ENCODE measurements at places on chromosomes 13 and 19. TPM values are rescaled to one million over a fixed set of nuclear protein-coding genes. Genes with fewer than 3 reads are reported as not detected.

The NDUFA3 gene
- polyA plus RNA-seq: 1,519 TPM

The MEIOSIN gene
- polyA plus RNA-seq: not detected

The SMIM44 gene
- polyA plus RNA-seq: not detected

The RFXANK gene
- 55.2 TPM for polyA plus RNA-seq

The GPC5 gene
- polyA plus RNA-seq: 0.34 TPM

DNA sequence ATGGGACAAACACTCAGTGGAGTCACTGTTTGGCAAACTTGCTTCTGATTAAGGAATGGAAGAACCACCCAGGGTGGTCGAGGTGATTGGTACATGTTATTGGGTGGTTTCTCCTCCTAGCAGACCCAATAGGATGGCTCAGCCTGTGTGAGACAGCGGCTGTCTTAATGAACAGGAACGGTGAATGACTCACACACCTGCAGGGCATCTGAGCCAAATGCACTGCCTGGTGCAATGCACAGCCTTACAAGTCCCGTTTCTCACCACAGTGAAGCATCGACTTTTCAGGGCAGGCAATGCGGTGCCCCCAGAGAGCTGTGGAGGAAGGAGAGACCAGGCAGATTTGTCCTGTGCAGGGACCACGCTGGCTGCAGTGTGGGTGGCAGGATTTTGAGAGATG lies 238.5 kb downstream of the FGF9 start:
- DNase-seq: no peak
- H3K36me3 ChIP-seq: no peaks in the 10 kb centered on the region
- no peak overlapping the region for H3K27ac ChIP-seq
- H3K27me3 ChIP-seq: no peaks in the 10 kb centered on the region
- no peaks in the 10 kb centered on the region for H3K4me1 ChIP-seq

- DNase-seq: no peak
- no peak overlapping the region for H3K4me3 ChIP-seq
- H3K27ac ChIP-seq: no peak overlapping the region
- peaks cover 14% of the 10 kb centered on the region for H3K4me1 ChIP-seq
- H3K27me3 ChIP-seq: peaks cover 12% of the 10 kb centered on the region
Measured at GRCh38 chr19:45999653-46000121, 4.4 kb downstream of the CCDC61 start.

- no peak overlapping the region for H3K27ac ChIP-seq
- no peak for DNase-seq
- H3K27me3 ChIP-seq: no peaks in the 10 kb centered on the region
- H3K36me3 ChIP-seq: no peaks in the 10 kb centered on the region
- no peaks in the 10 kb centered on the region for H3K4me1 ChIP-seq
- H3K4me3 ChIP-seq: no peak overlapping the region
Measured at GRCh38 chr19:17974551-17974950, 7.6 kb downstream of the KCNN1 start.

DNA sequence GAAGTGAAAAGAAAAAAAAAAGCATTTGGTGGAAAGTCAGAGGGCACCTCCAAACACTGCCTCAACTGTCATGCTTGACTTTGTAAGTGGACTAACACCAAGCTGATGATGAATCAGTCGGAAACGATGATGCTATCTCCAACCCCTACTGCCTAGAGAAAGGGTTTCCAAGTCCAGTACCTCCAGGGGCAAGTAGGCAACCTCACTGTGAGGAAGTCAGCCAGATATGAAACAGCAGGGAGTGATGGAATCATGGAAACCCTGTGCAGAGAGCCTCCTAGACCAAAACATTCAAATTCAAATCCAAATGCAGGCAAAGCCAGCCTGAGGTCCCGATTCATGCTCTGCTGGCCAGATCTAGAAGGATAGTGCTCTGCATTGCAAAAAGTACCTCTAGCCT lies 100.9 kb upstream of the SERP2 start:
- H3K27ac ChIP-seq: peak overlapping the region; percentile 68
- H3K4me3 ChIP-seq: no peak overlapping the region
- no peaks in the 10 kb centered on the region for H3K36me3 ChIP-seq

DNA sequence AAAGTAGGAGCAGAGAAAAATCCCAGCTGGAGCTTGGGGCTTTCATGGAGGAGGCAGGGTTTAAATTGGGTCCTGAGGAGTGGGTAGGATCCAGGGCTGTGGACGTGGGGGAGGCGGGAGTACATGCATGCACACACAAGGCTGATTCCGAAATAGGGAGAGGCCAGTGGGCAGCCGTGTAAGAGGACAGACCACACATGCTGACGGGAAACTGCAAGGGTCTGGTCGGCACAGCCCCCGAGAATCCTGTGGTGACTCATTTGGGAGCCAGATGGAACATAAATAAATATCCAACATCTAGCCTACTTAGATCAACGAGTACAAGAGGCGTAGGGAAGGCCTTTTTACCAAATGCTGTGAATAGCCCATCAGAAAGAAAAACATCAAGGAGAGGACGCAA lies 216.3 kb upstream of the ZNF507 start:
- DNase-seq: no peak
- H3K4me1 ChIP-seq: no peaks in the 10 kb centered on the region
- H3K36me3 ChIP-seq: no peaks in the 10 kb centered on the region
- H3K27me3 ChIP-seq: no peaks in the 10 kb centered on the region
- no peak overlapping the region for H3K4me3 ChIP-seq

GRCh38 chr19:4393947-4394590 lies 6.3 kb downstream of the SH3GL1 start:
- H3K27ac ChIP-seq: peak overlapping the region; percentile 28
- H3K36me3 ChIP-seq: peaks cover 7% of the 10 kb centered on the region
- no peaks in the 10 kb centered on the region for H3K27me3 ChIP-seq
- DNase-seq: no peak
- H3K4me3 ChIP-seq: no peak overlapping the region

DNA sequence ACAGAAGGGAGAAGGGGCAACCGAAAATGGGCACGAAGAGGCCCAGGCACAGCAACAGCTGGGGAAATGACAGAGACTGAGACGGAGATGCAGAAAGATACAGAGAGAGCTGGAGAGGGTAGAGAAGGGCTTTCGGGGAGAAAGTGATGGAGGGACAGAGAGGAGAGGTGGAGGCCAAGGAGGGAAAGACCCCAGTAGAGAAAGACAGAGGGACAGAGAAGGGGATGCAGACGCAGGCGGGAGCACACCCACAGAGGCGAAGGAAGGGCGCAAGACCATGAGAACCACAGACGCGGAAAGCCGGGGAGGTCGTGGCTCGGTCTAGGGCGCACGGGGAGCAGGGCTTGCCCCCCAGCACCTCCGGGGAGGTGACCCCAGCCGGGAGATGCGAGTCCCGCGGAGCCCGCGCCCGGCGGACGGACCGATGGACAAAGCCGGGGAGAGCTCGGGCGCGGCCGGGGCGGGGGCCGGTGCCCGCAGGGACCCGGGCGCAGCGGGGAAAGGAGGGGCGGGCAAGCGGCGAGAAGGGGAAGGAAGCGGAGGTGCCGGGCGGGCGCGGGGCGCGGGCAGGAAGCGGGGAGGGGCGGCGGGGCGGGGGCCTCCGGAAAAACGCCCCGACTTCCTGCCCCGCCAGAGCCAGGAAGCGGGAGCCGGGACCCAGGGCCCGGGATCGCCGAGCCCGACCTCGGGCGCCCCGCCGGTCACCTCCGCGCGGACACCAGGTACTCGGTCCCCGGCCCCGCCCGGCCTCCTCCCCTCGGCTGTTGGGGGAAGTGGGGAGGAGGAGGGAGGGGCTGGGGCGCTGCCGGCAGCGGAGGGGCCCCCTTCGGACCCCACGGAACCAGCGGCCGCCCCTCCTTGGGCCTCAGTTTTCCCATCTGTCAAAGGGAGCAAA lies at the start of gene ARHGEF1:
Gene ARHGEF1, plus strand, starts transcription at position 617 of the 895 bp plus-strand sequence. CDS start 4,899 bp downstream, outside the sequence.
- peak within 1 kb of the TSS; percentile 97 for H3K4me3 ChIP-seq
- no peaks in the 10 kb centered on the region for H3K27me3 ChIP-seq
- peak; percentile 88 for DNase-seq
- no peaks in the 10 kb centered on the region for H3K36me3 ChIP-seq
- H3K4me1 ChIP-seq: peaks cover 48% of the 10 kb centered on the region
- peak within 1 kb of the TSS; percentile 92 for H3K27ac ChIP-seq

GRCh38 chr19:17909003-17909732 lies 23.6 kb upstream of the CCDC124 start:
- no peak for DNase-seq
- H3K36me3 ChIP-seq: no peaks in the 10 kb centered on the region
- no peak overlapping the region for H3K4me3 ChIP-seq
- H3K27ac ChIP-seq: no peak overlapping the region
- H3K4me1 ChIP-seq: no peaks in the 10 kb centered on the region

DNA sequence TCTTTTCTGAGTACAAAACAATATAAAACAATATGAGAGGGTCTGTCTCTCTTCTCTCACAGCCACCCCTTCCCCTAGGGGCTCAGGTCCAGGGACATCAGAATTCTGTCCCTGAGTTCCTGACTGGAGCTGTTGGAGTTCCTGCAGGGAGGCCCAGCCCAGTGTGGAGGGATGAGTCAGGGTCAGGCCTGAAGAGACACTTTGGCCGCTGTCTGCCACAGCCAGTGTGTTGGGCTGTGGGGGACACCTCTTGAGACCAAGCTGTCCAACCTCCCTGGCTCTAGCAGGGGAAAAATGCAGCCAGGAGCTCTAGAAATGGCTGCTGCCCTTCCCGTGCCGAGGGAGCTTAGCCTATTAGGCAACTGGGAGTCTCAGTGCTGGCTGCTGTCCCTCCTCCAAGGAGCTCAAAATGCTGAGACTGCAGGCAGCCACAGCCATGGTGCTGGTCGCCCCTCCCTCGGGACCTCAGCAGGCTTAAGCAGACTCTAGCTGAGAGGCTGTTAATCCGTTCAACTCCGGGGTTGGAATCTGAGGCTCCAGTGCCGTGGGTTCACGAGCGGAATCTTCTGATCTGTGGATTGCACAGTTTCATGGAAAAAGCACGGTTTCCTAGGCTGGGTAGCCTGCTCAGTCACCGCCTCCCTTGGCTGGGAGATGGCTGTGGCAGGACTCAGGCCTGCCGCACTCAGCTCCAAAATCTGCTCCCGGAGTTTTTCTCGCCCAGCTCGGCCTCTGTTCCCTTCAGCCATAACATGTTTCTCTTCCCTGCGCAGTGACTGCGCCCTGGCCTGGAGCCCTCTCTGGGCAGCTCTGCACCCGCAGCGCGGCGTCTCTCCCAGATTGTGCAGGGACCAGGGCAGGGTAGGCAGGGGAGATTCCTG lies 3.8 kb upstream of the ZNF626 start:
- peaks cover 2% of the 10 kb centered on the region for H3K4me1 ChIP-seq
- H3K36me3 ChIP-seq: no peaks in the 10 kb centered on the region
- DNase-seq: peak; percentile 37
- H3K27ac ChIP-seq: peak overlapping the region; percentile 55
- H3K27me3 ChIP-seq: no peaks in the 10 kb centered on the region
- peak overlapping the region; percentile 28 for H3K4me3 ChIP-seq

DNA sequence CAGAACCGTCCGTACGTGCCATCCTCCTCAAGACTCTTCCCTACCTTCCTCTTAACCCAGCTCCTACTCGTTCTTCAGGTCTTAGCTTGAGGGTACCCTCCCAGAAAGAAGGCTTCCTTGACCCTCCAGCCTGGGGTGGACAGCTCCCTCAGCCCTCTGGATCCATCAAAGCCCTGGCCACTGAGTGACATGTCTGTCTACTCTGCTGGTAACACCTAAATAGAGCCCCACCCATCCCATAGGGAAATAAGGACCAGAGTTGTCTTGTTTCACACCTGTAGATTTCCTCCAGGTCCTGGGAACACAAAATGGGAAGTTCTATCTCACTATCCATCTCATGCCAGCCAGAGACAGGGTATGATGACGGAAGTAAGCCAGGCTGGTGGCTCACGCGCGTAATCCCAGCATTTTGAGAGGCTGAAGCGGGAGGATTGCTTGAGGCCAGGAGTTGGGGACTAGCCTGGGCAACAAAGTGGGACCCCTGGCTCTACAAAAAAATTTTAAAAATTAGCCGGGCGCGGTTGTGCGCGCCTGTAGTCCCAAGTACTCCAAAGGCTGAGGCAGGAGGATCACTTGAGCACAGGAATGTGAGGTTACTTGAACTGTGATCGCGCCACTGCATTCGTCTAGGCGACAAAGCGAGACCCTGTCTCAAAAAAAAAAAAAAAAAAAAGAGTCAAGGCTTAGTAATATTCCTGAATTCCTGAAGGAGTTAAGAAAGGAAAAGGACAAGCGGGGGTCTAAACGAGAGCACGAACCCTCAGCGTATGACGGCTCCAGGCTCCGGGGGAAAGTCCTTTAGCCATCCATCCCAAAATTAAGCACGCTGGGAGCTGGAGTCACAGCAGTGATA lies 566 bp upstream of the CCDC97 start:
- peaks cover 31% of the 10 kb centered on the region for H3K4me1 ChIP-seq
- H3K4me3 ChIP-seq: peak overlapping the region; percentile 62
- H3K27me3 ChIP-seq: no peaks in the 10 kb centered on the region
- H3K36me3 ChIP-seq: peaks cover 51% of the 10 kb centered on the region
- no peak for DNase-seq

All from heart left ventricle (tissue), 16 donors.